Type B pancreatic cell (in vitro differentiated cells): ENCODE measurements at places on chromosomes 5 and 9. TPM values are rescaled to one million over a fixed set of nuclear protein-coding genes. Genes with fewer than 3 reads are reported as not detected.

The SLC6A7 gene
- total RNA-seq: 0.10 and 0.38 TPM in 2 replicates

The AQP3 gene
- 33.1 and 67.0 TPM in 2 replicates for total RNA-seq

The UBQLN1 gene
- 93.0 and 94.5 TPM in 2 replicates for total RNA-seq

The TNFSF8 gene
- 0.19 and 0.43 TPM in 2 replicates for total RNA-seq

- H3K27me3 ChIP-seq: no peaks in the 10 kb centered on the region
- no peak overlapping the region for H3K4me3 ChIP-seq
- H3K36me3 ChIP-seq: no peaks in the 10 kb centered on the region
- no peak for DNase-seq
These were observed 64.0 kb upstream of the ERBIN start for GRCh38 chr5:65862384-65862783.

- DNase-seq: no peak
- H3K27me3 ChIP-seq: peaks cover 6% of the 10 kb centered on the region
- H3K36me3 ChIP-seq: no peaks in the 10 kb centered on the region
- no peak overlapping the region for H3K4me3 ChIP-seq
- no peak overlapping the region for H3K27ac ChIP-seq
These were observed 6.1 kb upstream of the DAPK1 start for GRCh38 chr9:87491523-87491922.

DNA sequence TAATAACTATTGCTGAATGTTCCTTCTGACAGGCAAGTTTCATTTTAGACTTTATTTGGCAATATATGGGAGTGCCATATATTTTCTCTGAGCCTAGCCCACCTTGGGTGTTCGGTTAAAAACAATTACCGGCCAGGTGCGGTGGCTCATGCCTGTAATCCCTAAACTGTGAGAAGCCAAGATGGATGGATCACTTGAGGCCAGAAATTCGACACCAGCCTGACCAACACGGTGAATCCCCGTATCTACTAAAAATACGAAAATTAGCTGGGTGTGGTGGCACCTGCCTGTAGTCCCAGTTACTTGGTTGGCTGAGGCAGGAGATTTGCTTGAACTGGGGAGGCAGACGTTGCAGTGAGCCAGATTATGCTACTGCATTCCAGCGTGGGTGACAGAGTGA lies 47.9 kb downstream of the TNFSF15 start:
- DNase-seq: no peak
- peaks cover 30% of the 10 kb centered on the region for H3K27me3 ChIP-seq
- H3K4me3 ChIP-seq: no peak overlapping the region
- H3K4me1 ChIP-seq: no peaks in the 10 kb centered on the region
- H3K27ac ChIP-seq: no peak overlapping the region

DNA sequence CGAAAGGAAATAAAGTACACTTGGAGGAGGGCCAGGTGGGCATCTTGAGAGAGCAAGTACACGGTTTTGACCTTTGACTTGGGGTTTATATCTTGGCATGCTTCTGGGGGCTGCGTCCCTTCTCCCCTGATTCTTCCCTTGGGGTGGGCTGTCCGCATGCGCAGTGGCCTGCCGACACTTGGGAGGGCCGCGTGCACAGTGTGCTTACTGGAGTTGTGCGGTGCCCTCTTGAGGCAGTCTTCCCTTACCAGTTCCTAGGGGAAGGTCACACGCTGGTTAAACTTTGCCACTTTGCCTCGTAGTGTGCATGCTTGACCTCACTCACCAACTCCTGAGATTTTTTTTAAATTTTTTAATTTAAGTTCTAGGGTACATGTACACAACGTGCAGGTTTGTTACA lies 4.3 kb upstream of the CLPTM1L start:
- DNase-seq: no peak
- peaks cover 12% of the 10 kb centered on the region for H3K27me3 ChIP-seq
- H3K36me3 ChIP-seq: no peaks in the 10 kb centered on the region
- no peak overlapping the region for H3K4me3 ChIP-seq
- H3K27ac ChIP-seq: no peak overlapping the region

GRCh38 chr9:34311499-34312185 lies 17.4 kb downstream of the KIF24 start:
- no peak overlapping the region for H3K27ac ChIP-seq
- no peaks in the 10 kb centered on the region for H3K27me3 ChIP-seq
- no peak for DNase-seq
- H3K4me3 ChIP-seq: no peak overlapping the region

- peaks cover 21% of the 10 kb centered on the region for H3K4me1 ChIP-seq
- H3K36me3 ChIP-seq: no peaks in the 10 kb centered on the region
- H3K4me3 ChIP-seq: no peak within 1 kb of the TSS
- H3K27me3 ChIP-seq: peaks cover 25% of the 10 kb centered on the region
These were observed at the start of gene TEX48 for GRCh38 chr9:114681594-114682332. Gene TEX48, minus strand, starts transcription at chr9:114682192. Its CDS starts 10,469 bp downstream, at chr9:114671723.

GRCh38 chr9:22693156-22693555 lies 246.5 kb downstream of the DMRTA1 start:
- no peaks in the 10 kb centered on the region for H3K4me1 ChIP-seq
- no peaks in the 10 kb centered on the region for H3K27me3 ChIP-seq
- DNase-seq: no peak
- H3K36me3 ChIP-seq: no peaks in the 10 kb centered on the region

- H3K27ac ChIP-seq: no peak overlapping the region
- no peaks in the 10 kb centered on the region for H3K36me3 ChIP-seq
- no peak overlapping the region for H3K4me3 ChIP-seq
- no peaks in the 10 kb centered on the region for H3K27me3 ChIP-seq
- peaks cover 6% of the 10 kb centered on the region for H3K4me1 ChIP-seq
These were observed 156.9 kb downstream of the PAM start for GRCh38 chr5:102911973-102912372.

- no peak overlapping the region for H3K27ac ChIP-seq
- H3K4me3 ChIP-seq: no peak overlapping the region
- no peaks in the 10 kb centered on the region for H3K27me3 ChIP-seq
These were observed 10.5 kb downstream of the PIK3R1 start for GRCh38 chr5:68225911-68226545.

DNA sequence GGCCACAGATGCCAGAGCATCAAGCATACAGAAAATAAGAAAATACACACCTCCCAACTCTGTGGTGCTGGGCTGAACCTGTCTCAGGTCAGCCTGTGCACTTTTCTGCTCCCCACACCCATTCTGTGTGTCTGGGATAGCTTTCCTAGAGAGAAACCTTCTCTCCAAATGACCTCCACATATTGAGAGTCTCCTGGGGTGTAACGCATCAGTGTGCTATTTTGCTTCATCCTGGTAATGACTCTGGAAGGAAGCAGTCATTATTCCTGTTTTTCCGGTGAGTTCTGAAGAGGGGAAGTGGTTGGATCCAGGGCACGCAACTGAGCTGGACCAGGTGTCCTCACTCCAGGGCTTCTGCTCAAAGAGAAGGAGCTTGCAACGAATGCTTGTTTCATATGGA lies 73.2 kb upstream of the SH3PXD2B start:
- H3K4me1 ChIP-seq: no peaks in the 10 kb centered on the region
- H3K27me3 ChIP-seq: peaks cover 5% of the 10 kb centered on the region
- no peaks in the 10 kb centered on the region for H3K36me3 ChIP-seq
- no peak overlapping the region for H3K4me3 ChIP-seq
- no peak for DNase-seq

DNA sequence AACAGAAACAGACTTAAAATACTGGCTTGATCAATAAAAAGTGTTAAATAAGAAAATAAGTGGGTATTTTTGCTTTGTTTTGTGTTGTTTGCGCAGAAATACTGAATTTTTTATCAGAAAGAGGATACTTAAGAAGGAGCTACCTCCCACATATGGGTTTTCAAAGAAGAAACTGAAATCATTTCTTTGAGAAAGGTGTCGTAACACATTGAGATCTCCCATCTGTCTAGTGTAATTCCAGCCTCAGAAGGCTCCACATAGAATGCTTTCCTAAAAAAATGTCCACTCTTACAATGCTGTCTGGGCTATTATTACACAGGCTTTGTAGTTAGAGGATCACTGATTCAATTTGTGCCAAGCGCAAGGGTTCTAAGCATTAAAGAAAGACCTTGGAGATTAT lies 226.2 kb downstream of the EPB41L4A start:
- no peaks in the 10 kb centered on the region for H3K27me3 ChIP-seq
- H3K36me3 ChIP-seq: no peaks in the 10 kb centered on the region
- H3K4me3 ChIP-seq: no peak overlapping the region
- no peak for DNase-seq

DNA sequence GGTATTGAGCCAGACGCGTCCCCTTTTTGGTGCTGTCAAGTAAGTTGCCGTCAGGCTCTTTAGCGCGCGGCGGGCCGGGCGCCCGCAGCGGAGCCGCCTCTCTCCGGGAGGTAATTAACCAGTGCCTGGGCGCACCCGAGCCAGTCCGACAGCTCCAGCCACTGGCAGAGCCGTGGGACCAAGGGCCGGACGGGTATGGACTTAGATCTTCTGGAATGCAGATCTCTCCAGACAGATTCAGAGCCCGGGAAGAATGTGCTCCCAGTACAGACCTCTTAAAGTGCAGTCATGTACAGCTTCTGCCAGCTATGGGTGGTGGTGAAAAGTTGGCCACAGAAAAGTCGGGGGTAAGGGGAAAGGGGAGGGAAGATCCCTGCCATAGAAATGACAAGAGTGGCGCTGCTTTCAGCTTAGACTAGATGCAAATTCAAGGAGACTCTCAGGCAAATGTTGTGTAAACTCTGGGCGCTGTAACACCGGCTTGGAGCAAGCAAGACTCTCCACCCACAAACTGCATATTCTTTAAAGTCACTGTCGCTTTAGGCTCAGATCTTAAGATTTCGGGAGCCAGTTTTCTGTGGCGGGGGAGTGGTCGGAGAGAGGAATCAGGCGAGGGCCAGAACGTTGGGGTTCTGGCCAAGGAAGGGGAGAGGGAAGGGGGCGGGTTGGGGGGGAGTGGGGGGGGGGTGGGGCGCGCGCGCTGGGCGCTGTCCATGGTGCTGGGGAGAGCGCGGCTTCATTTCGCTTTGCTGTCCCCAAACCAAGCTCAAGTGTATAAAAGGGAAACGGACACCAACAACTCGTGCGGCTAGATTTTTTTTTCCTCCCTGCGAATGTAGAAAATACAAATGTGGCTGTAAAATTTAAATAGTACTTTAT lies 29.2 kb downstream of the NR2F1 start:
- peaks cover 99% of the 10 kb centered on the region for H3K27me3 ChIP-seq
- no peaks in the 10 kb centered on the region for H3K36me3 ChIP-seq
- H3K27ac ChIP-seq: peak overlapping the region; percentile 29
- H3K4me1 ChIP-seq: peaks cover 24% of the 10 kb centered on the region

- H3K27me3 ChIP-seq: peaks cover 4% of the 10 kb centered on the region
- no peaks in the 10 kb centered on the region for H3K36me3 ChIP-seq
- H3K27ac ChIP-seq: no peak overlapping the region
- no peak overlapping the region for H3K4me3 ChIP-seq
These were observed 118.8 kb downstream of the GADD45G start for GRCh38 chr9:89723469-89724100.

DNA sequence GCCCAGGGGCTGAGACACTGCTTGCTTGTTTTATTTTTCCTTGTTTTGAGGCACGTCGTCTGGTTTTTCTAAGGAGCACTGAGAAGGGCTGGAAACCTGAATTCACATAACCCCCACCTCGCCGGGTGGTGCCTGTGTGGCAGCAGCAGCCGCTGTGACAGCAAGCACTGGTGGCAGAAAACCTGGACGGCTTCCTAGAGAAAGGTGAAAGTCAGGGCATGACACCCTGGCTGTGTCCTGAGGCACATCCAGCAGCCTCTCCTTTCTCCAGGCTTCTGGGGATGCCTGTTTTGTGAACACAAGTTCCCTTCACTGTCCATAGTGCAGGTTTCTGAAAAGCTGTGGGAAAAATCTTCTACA lies 29.2 kb downstream of the MRPL36 start:
- no peaks in the 10 kb centered on the region for H3K36me3 ChIP-seq
- no peak overlapping the region for H3K4me3 ChIP-seq
- H3K27me3 ChIP-seq: peaks cover 11% of the 10 kb centered on the region
- peaks cover 4% of the 10 kb centered on the region for H3K4me1 ChIP-seq

- peak overlapping the region; percentile 90 for H3K27ac ChIP-seq
- no peaks in the 10 kb centered on the region for H3K27me3 ChIP-seq
These were observed 42.4 kb upstream of the TJP2 start for GRCh38 chr9:69131682-69132081.
